NCI-H2171 treated with DMSO at 0.1 percent for 48 hours (cell line): ENCODE measurements at places on chromosomes 6 and 20.

DNA sequence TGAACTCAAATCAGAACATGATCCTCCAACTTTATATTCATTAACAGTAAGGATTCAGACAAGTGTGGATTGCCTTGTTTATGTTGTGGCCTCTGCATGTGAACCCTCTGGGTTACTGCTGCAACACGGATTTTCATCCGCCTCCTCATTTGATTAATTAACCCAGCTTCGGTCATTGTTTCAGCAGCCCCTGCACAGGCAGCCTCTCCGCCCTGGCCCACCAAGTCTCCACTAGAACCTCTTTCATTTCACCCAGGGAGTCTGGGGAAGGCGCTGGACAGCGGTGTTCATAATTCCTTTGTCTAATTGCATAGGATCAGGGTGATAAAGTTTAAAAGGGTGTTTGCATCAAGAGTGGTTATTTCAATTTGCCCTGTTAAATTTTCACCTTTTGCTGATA lies 15.7 kb downstream of the NKX2-2 start:
- DNase-seq: no peak

DNA sequence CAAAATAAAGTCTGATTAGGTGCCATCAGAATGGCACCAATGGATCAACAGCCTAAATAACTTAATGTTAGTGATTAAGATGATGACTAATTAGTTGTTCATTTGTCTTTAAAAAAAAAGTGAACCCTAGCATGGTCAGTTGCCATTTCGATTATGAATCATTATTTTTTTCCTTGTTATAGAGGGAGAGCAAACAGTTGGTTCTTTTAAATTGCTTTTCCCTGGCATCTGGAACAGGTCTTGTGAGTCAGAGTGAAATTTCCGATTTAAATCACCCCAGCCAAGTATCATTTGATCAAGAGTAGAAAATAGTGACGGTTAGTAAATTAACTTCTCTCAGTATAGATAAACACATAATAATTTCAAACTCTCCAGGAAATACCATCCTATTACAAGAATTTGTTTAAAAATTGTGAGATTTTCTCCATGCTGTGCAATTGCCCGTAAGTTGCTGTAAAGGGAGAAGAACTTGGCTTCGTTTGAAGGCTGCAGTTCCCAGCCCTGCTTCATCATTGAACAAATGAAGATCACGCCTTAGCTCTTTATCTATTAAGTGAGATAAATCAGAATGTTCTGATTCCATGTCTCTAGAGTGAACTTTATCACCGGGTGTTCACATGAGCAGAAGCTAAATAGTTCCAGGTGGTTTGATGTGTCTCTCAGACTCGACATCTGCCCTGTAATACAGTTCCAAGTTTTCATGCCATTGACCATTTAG lies 741.3 kb downstream of the DOK5 start:
- DNase-seq: no peak

DNA sequence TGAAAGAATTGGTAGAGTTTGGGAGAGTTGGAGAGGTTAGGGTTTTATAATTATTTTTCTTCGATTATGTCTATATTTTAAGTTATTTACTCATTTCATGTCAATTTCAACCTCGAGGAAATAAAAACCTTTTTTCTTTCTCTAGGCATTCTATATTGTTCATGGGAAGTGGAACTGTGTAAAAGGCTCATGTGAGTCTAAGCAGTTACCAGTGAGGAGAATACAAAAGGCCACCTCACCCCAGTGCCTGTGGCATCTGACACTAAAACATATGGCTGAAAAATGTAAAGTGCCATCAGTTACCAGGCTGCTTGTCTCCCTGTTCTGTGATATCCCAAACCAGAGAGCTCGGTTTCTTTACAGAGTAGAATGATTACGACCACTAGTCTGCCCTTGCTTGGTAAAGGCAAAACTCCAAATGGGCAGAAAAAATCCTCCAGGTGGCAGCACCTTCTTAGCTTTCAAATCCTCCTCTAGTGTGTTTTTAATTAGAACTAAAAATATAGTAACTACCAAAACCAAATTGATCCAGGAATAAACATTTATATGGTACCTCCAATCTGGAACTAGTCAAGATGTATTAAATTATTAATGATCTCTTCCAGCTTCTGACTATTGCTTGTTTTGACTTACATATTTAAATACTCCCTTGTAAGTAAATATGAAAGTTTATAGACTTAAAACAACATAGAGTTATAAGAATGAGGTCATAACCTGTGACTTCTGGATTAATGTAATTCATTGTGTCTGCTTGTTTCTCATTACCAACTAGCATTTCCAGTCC lies 122.6 kb upstream of the MCHR2 start:
- DNase-seq: peak; percentile 61

DNA sequence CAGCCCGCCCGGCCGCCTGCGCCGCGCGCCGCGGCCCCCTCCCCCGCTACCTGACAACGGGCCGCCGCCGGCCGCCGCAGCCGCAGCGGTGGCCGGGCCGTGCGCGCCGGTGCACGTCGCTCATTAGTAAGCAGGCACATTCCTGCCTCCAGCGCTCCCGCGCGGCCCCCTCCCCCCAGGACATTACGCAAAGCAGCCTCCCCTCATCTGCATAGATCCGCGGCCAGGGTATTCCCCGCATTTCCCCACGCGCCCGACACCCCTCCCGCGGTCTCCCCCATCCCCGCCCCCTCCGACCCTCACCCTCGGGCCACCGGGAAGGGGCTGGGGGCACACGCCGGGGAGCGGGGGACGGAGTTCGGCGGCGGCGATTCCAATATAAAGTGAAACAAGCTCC lies at the start of gene HIVEP2:
Gene HIVEP2 (minus strand): TSS at position 128 of the 397 bp plus-strand sequence. CDS start 170,438 bp downstream, outside the sequence.
- peak; percentile 66 for DNase-seq

GRCh38 chr6:120990866-120991265 lies 343.4 kb downstream of the TBC1D32 start:
- DNase-seq: no peak

DNA sequence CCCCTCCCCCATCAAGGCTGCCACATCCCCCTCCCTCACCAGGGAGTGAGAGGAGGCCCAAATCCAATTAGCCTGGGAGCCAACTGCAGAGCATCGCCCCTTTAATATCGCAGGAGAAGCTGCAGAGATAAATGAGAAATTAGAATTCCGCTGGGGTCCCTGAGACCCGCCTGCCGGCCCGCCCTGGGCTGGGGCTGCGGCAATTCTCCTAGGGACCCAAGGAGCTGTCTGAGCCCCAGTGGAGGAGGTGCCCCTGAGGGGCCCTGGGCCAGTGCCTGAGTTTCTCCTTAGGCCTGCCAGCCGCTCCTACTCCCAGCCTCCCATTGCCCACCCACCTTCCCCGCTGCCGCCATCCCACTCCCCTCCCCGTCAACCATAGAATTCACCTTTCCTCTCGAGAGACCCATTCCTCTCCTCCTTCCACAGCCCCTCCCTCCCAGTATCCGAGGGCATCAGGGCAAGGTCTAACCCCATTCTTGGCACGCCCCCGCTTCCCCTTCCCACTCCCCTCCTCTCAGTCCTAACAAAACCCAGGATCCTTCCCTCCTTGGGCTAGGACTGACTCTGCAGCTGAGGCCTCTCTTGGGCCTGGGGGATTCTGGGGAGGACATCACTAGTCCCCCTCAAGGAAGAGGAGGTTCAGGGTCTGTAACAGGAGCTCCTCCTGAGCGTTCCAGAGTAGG lies 20.0 kb upstream of the CDH22 start:
- no peak for DNase-seq

DNA sequence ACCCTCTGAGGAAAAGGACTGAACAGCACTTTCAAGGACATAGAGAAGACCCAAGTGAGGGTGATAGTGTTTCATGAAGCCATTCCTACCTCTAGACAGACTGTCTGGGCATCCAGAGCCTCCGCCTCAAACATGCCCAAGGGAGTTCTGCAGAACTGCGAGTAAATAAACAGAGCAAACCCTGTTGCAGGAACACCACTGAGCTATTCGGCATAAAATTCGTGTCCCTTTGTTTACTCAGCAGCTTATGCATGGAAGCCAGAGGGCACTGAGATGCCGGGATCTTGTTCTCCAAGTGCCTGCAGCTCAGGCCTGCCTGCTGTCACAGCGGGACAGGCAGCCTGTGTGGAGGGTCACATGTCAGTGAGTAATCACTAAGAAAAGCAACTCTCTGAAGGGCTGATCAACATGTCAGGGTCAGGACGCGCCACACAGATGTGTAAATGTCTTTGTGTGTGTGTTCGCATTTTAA lies 164.9 kb upstream of the HEY2 start:
- peak; percentile 91 for DNase-seq

DNA sequence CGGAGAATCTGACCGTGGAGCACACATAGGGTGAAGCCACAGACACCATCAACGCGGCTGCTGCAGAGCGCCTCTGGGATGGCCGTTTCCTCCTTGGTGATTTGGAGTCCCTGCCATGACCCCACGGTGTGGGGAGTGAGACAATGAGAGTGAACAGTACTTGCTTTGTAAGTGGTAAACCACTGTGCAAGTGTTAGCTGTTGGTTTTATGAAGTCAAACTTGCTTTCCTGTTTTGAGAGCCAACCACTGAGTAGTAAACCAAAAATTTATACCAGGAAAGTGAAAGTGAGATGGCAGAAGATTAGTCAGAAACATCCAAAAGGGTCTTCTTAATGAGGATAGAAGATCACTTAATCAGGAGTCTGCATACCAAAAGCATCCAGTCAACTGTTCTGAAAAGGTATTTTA lies 160.7 kb downstream of the FOXC1 start:
- no peak for DNase-seq

- DNase-seq: peak; percentile 72
Observed at GRCh38 chr20:25592135-25592852, 7.0 kb upstream of the NINL start.

DNA sequence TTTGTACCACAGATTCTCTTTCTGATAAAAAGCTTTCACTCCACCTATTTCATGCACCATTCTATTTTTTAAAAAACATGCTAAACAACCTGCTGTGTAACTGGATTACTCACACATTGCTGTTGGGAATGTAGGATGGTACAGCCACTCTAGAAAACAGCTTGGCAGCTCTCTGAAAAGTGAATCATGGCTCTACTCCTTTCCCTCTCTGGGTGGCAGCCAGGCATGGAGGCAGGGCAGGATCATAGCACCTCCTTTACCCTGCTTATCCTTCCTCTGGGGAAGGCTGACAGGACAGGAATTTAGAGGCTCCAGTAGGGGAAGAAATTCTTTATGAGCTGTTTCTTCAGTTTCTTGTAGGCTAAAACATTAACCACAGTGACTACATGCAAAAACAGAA lies 6.7 kb upstream of the VNN2 start:
- DNase-seq: no peak

DNA sequence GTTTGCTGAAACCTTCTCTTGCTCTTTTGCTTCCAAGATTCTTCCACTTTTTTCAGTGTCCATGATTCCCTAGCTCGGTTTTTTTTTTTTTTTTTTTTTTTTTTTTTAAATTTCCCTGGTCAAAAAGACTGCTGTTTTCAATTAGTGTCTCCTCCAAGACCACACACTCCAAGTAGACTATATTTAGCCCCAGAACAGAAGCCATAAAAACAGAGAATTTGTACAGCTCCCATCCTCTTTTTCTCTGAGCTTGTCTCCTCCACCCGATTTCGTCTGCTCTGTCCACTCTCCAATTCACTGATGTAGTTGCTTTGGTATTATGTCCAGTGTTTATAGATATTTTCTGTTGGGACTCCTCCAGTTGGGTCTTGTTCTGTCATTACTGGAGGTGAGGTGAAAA lies 37.6 kb downstream of the RSPH3 start:
- DNase-seq: no peak

DNA sequence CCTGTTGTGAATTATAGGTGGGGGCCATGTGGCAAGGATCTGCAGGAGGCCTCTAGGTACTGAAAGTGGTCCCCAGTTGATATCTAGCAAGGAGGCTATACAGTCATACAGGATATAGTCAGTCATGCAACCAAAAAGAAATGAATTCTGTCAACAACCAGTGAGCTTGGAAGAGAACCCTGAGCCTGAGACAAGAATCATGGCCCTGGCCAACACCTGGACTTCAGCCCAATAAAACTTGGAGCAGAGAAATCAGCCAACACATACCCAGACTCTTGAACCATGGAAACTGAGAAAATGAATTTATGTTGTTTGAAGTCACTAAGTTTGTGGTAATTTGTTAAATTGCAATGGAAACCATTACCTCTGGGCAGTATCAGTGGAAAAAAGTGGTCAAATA lies 370.2 kb downstream of the KIF16B start:
- DNase-seq: no peak

- DNase-seq: peak; percentile 99
Observed at GRCh38 chr6:69953491-69953890, 87.1 kb downstream of the COL19A1 start.

DNA sequence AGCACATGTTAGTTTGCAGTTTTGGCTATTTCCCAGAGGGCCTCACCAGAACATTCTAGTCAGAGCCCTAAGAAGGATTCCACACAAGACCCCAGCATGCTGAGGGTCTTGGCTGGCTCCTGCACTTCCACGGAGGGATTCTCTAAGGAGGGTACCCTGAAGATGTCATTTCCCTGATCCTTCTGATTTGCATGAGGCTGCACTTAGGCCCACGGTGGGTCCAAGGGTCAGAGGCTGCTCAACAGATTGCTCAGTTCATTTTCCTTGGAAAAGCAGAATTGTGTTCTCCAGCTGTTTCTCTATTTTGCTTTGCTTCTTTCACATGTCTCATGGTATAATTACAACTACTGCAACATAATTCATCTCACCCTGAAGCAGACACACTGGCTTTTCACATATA lies 22.2 kb downstream of the PREP start:
- DNase-seq: no peak

- DNase-seq: no peak
Observed at GRCh38 chr6:129429956-129430355, 280.0 kb downstream of the ARHGAP18 start.

- DNase-seq: peak; percentile 57
Observed at GRCh38 chr6:162068340-162068739, 659.2 kb downstream of the PRKN start.

GRCh38 chr6:77457720-77458349 lies 5.5 kb downstream of the HTR1B start:
- DNase-seq: peak; percentile 26

DNA sequence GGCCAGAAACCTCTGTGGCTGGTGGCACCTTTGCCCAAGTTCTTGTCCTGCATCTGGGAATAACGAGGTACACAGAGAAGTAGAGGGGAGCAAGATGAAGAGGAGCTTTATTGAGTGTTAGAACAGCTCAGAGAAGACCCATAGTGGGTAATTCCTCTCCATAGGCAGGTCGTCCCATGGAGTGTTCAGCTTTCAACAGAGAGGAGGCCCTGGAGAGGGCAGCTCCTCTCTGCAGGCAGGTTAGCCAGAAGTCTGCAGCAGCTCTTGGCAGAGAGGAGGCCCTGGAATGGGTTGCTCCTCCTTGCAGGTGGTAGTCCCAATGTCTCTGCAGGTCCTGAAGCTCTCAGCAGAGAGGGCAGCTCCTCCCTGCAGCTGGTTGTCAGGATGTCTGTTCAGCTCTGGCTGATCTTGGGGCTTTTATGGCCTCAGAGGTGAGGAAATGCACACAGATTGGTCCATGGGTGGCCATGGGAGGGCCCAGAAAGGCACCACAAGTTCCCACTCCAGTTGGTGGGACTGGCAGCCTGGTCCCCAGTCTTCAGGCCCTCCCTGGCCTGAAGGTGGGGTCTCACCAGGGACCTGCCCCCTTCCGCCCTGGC lies 89.0 kb downstream of the IPCEF1 start:
- DNase-seq: no peak

GRCh38 chr20:48687117-48687800 lies 140.5 kb downstream of the PREX1 start:
- DNase-seq: no peak

- peak; percentile 37 for DNase-seq
Observed at GRCh38 chr6:96058082-96058481, 42.3 kb downstream of the FUT9 start.
